ENCODE measurements at places on chromosomes 13 and 19. TPM values are rescaled to one million over a fixed set of nuclear protein-coding genes. Genes with fewer than 3 reads are reported as not detected.

Gene RAB4B
- polyA plus RNA-seq, result 8.8 TPM

- no peak for DNase-seq
These were observed 1.8 kb upstream of the LTBP4 start for GRCh38 chr19:40599331-40599901.

GRCh38 chr19:42480335-42481095, 37.8 kb upstream of the CXCL17 start:
- DNase-seq, result peak; percentile 17

Gene PSENEN
- 41.0 TPM for polyA plus RNA-seq

DNA sequence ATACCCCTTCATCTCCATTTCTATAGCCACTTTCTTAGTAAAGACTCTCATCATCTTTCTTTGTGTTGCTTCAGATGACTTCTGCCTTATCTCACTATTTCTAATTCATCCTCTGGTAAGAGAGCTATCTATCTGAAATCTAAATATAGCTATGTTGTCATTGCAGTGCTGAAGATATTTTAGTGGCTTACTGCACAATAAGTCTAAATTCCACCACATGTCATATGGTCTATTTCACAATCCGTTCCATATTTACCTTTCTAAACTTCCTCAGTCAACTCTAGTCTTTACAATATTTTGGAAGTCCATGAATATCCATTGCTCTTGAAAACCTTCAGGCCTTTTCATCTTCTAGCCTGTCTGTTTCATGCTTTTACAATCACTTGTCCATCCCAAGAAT, 465.1 kb upstream of the SLC10A2 start:
- DNase-seq, result no peak

Measured in muscle of back (tissue), 13 donors.